Transverse colon (tissue), 4 donors: ENCODE measurements at places on chromosomes 11 and 22. TPM values are rescaled to one million over a fixed set of nuclear protein-coding genes. Genes with fewer than 3 reads are reported as not detected.

DNA sequence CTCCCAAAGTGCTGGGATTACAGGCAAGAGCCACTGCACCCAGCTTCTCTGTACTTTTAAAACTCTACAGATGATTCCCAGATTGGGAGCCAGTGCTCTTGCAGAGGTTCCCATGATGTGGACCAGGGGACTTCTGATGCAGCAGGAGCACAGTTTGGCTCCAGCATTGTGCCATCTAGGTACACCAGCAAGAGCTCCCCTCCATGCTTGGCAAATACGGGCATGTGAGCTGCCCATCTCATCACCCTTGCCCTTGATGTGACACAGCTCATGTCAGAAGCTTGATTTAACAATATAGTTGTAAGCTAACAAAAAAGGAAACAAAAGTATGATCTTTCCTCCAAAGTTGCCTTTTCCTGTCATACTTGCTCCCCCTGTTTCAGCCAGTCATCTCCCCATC lies 28.7 kb downstream of the SNU13 start:
- no peaks in the 10 kb centered on the region for H3K4me1 ChIP-seq
- no peak overlapping the region for H3K27ac ChIP-seq
- DNase-seq: no peak

GRCh38 chr11:1204381-1205101 lies 18.3 kb upstream of the MUC5B start:
- no peak for DNase-seq
- no peak overlapping the region for H3K4me3 ChIP-seq
- H3K27ac ChIP-seq: no peak overlapping the region

GRCh38 chr11:61004180-61004611 lies 32.7 kb downstream of the CD6 start:
- no peak overlapping the region for H3K27ac ChIP-seq
- no peak overlapping the region for H3K4me3 ChIP-seq
- peaks cover 18% of the 10 kb centered on the region for H3K27me3 ChIP-seq
- peaks cover 10% of the 10 kb centered on the region for H3K4me1 ChIP-seq

- no peaks in the 10 kb centered on the region for H3K36me3 ChIP-seq
- peaks cover 21% of the 10 kb centered on the region for H3K4me1 ChIP-seq
- no peaks in the 10 kb centered on the region for H3K27me3 ChIP-seq
- no peak overlapping the region for H3K4me3 ChIP-seq
- DNase-seq: no peak
Measured at GRCh38 chr11:95100856-95101507, 11.3 kb downstream of the ENDOD1 start.

DNA sequence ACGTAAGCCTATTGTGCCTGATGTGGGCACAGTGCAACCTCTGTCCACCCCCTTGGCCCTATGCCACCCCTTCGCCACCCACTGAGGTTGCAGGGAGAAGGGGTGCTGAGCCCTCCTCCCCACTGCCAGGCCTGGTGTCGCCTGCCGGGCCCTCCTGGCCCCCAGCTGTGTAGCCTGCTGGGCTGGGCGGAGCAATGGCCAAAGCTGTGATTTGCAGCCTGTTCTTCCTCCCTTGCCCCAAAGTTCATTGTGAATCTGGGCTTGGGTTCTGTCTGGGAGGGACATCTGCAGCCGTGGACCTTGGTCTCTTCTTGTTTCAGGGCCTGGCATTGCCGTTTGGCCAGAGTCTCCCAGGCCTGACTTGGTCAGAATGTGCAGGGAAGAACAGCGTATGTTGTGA lies 121.9 kb downstream of the PKNOX2 start:
- H3K4me3 ChIP-seq: no peak overlapping the region
- no peak for DNase-seq
- no peak overlapping the region for H3K27ac ChIP-seq
- H3K36me3 ChIP-seq: no peaks in the 10 kb centered on the region
- no peaks in the 10 kb centered on the region for H3K4me1 ChIP-seq
- H3K27me3 ChIP-seq: no peaks in the 10 kb centered on the region

DNA sequence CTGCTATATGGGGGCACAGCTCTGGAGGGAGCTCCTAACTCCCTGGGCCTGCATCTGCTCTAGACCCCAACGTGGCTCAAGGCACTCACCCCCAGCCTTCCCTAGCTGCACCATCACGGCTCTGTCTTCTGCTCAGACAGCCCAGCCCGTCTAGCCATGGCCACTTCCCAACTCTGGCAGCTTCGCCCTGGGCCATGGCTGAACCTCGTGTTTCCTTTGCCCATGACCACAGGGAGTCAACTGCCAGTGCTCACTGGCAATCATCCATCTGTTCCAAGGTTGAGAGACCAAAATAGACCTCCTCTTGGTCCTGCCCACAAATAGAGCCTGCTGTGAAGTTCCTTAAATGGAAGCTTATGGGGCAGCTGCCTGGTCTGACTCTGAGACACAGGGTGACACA lies 5.4 kb downstream of the LMO1 start:
- H3K4me1 ChIP-seq: peaks cover 8% of the 10 kb centered on the region
- no peak for DNase-seq
- H3K36me3 ChIP-seq: no peaks in the 10 kb centered on the region
- no peak overlapping the region for H3K4me3 ChIP-seq
- H3K27ac ChIP-seq: no peak overlapping the region

GRCh38 chr22:36691488-36691887 lies 12.1 kb downstream of the CACNG2 start:
- no peaks in the 10 kb centered on the region for H3K36me3 ChIP-seq
- peaks cover 59% of the 10 kb centered on the region for H3K27me3 ChIP-seq
- DNase-seq: no peak
- H3K4me1 ChIP-seq: no peaks in the 10 kb centered on the region
- H3K27ac ChIP-seq: no peak overlapping the region

DNA sequence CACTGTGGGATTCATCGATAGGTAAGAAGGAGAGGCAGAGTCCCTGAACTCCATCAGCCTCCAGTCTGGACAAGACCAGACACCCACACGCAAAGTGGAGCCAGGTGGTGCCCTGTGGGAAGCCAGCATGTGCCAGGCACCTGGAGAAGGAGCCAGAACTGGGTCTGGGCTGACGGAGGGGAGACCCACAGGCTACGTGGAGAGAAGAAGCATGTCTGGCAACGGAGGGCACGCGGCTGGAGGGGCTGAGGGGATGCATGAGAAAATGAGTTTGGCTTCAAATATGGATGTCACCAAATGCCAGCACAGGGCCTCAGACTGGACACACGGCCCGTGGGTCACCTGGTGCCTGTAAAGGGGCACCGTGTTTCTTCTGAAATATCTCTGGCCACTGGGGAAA lies 55.7 kb downstream of the LINC01488 start:
- H3K36me3 ChIP-seq: no peaks in the 10 kb centered on the region
- no peak for DNase-seq
- no peak overlapping the region for H3K27ac ChIP-seq
- H3K4me1 ChIP-seq: no peaks in the 10 kb centered on the region
- no peaks in the 10 kb centered on the region for H3K27me3 ChIP-seq
- H3K4me3 ChIP-seq: no peak overlapping the region

- no peaks in the 10 kb centered on the region for H3K4me1 ChIP-seq
- no peak for DNase-seq
- H3K27me3 ChIP-seq: no peaks in the 10 kb centered on the region
- H3K4me3 ChIP-seq: no peak overlapping the region
Measured at GRCh38 chr22:46910624-46911023, 148.2 kb downstream of the TBC1D22A start.

DNA sequence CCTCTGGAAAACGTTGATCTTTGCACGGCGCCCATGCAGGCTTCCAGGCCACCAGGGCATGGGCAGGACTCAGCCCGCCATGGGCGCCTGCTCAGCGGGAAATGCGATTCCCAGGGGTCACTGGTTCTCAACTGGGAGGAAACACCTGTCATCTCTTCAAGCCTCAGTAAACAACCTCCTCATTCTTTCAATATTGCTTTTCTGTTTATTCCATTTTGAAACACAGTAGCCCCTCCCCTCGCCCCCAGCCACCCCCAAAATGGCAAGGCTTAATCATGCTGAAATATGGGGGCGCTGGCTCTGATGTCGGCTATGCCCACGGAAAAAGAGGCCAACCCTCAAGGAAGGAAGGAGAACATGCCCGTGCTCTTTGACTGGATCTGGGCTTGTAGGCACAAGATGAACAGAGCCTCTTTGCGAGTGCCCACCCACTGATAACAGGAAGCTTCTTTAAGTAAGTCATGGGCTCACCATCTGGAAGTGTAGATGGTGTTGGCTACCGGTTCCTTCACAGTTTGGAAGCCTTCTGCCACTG lies 594 bp upstream of the POU2AF1 start:
- no peak overlapping the region for H3K4me3 ChIP-seq
- no peaks in the 10 kb centered on the region for H3K27me3 ChIP-seq
- no peaks in the 10 kb centered on the region for H3K36me3 ChIP-seq
- H3K27ac ChIP-seq: peak overlapping the region; percentile 37
- no peak for DNase-seq

- no peaks in the 10 kb centered on the region for H3K27me3 ChIP-seq
- H3K36me3 ChIP-seq: no peaks in the 10 kb centered on the region
- peak overlapping the region; percentile 1 for H3K27ac ChIP-seq
- no peaks in the 10 kb centered on the region for H3K4me1 ChIP-seq
- DNase-seq: no peak
- no peak overlapping the region for H3K4me3 ChIP-seq
Measured at GRCh38 chr11:19370100-19370861, 129.5 kb upstream of the E2F8 start.

DNA sequence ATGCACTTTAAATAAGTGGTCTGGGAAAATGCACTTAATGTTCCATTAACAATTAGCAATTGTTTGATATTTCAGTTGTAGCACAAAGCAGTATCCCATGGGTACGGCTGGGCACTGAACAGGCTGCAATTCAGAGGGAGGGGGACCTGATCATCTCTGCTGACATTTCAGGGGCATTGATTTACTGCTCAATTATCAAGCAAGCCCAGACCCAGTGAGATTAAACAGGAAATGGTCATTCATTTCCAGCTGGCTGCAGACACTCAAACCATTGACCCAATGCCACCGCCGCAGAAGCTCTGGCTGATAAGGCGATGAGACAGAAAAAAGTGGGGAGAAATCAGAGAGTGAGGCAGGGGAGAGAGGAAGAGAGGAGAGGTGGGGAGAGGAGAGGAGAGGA lies 1.2 kb downstream of the GPR83 start:
- H3K36me3 ChIP-seq: no peaks in the 10 kb centered on the region
- no peak overlapping the region for H3K4me3 ChIP-seq
- peaks cover 5% of the 10 kb centered on the region for H3K4me1 ChIP-seq

DNA sequence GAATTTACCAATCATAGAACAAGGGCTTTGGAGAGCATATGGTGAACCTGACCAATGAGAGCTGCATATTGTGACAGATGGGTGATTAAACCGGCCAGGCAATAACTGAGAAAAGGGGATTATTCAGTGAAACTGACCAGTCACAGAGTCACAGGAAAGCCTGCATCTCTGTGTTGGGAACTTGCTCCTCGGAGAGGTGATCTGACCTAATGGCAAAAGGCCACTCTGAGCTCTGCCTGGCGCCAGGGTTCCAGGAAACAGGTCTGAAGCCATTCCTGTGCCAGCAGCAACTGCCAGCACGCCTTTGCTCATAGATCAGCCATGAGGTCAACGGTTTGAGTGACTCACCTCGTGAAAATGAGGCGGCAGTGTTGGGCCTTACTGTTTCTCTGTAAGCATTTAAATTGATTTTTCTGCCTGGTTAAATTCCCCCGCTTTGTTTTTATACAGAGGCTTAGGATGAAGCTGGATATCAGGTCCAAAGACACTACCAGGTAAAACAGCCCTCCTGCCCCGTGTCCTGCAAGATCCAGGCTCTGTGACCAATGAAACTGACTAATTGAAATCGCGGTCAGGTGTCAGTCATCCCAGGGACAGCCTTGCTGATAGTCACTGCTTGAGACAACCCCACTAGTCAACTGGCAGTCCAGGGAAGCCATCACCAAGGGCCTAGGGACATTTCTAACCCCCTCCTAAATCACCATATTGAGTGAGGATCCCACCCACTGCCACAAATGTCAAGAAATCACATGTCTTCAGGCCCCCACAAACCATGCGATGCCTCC lies 35.8 kb upstream of the MYOD1 start:
- DNase-seq: no peak
- no peak overlapping the region for H3K27ac ChIP-seq
- H3K4me3 ChIP-seq: no peak overlapping the region
- peaks cover 11% of the 10 kb centered on the region for H3K27me3 ChIP-seq
- no peaks in the 10 kb centered on the region for H3K36me3 ChIP-seq

GRCh38 chr11:86625981-86626380 lies 46.4 kb downstream of the ME3 start:
- H3K27ac ChIP-seq: no peak overlapping the region
- H3K27me3 ChIP-seq: no peaks in the 10 kb centered on the region
- no peak for DNase-seq
- no peak overlapping the region for H3K4me3 ChIP-seq
- H3K36me3 ChIP-seq: no peaks in the 10 kb centered on the region

DNA sequence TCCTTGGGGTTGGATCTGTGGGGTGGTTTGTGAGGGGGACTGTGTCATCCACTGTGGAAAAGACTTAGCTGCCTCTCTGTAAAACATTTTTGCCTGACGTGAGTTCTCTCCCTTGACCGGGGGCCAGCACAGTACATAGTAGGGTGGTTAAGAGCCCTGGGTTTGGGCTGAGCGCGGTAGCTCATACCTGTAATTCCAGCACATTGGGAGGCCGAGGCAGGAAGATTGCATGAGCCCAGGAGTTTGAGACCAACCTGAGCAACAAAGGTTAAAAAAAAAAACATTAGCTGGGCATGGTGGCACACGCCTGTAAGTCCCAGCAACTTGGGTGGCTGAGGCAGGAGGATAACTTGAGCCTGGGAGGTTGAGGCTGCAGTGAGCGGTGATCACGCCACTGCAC lies 74.7 kb upstream of the WNT7B start:
- peak overlapping the region; percentile 99 for H3K27ac ChIP-seq
- H3K4me1 ChIP-seq: peaks cover 69% of the 10 kb centered on the region
- no peak overlapping the region for H3K4me3 ChIP-seq
- no peaks in the 10 kb centered on the region for H3K36me3 ChIP-seq
- peak; percentile 3 for DNase-seq
- no peaks in the 10 kb centered on the region for H3K27me3 ChIP-seq

DNA sequence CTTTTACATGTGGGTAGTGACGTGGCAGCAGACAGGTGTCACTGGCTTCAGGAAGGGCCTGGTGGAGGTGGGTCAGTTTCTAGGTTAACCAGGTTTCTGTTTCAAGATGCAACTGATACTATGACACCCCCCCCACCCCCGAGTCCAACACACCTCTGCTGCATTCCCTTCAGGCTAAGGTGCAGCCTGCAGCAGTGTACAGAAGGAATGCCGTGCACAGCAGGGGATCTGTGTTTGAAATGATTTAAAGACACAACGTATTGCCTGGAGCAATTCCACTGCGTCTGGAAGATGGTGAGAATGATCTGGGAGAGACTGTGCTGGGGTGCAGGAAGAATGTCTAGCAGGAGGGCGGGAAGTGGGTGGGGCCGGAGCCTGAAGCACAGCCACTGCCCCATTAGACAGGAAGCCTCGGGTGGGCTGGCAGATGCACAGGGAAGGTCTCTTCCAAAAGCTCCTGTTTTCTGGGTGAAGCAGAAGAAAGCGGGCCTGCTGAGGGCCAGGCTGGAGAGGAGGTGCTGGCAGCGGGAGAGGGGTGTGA lies 11.9 kb upstream of the TESMIN start:
- H3K27ac ChIP-seq: no peak overlapping the region
- peak; percentile 54 for DNase-seq
- no peak overlapping the region for H3K4me3 ChIP-seq
- H3K27me3 ChIP-seq: no peaks in the 10 kb centered on the region
- no peaks in the 10 kb centered on the region for H3K4me1 ChIP-seq
- peaks cover 63% of the 10 kb centered on the region for H3K36me3 ChIP-seq

Gene KLHL22
- 75.9 TPM for total RNA-seq

Gene NFRKB
- total RNA-seq: 79.2 TPM

Gene SGSM1
- total RNA-seq: 2.6 TPM

Gene KRTAP5-1
- not detected for total RNA-seq

Gene CHADL
- total RNA-seq: 5.6 TPM

Gene MS4A6E
- not detected for total RNA-seq
